Mucosa of gallbladder (tissue), 1 donor: ENCODE measurements at places on chromosomes 5 and 9.

DNA sequence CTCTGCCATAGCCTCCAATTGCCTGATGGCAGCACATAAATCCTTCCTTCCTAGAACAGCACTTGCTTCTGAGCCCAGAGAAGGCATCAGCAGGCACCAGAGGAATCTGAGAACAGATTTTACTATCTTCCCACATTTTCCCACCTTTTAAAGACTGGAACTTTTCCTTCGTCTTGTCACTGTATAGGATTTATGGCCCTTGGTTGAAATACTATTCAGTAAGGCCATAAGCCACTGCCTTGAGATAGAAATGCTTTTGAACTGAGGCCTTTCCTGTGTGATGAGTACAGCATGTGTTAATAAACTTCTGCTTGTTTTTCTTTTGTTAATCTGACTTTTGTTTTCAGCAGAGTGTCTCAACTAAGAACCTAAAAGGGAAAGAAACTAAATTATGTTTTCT is 84.3 kb downstream of the MRPS27 start:
- DNase-seq, result no peak

- no peak for DNase-seq
Observed at GRCh38 chr5:142484821-142485387, 160.1 kb upstream of the SPRY4 start.

GRCh38 chr9:16768816-16769215 is 101.7 kb downstream of the BNC2 start:
- DNase-seq, result no peak

- DNase-seq, result peak; percentile 64
Observed at GRCh38 chr5:76788362-76788761, 30.5 kb upstream of the F2RL1 start.

DNA sequence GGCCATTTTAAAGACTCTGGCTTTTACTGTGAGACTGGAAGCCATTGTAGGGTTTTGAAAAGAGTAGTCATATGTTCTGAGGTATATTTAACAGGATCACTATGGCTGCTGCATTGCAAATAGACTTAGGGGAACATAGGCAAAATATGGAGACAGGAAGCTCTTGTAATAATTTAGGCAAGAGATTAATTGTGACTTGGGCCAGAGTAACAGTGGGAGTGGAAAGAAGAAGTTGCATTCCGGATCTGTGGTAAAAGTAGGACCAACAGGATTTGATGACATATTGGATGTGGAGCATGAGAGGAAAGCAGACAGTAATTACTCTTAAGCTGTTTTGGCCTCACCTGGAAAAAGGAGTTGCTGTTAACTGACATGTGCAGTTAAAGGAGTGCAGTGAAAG is 85.6 kb downstream of the SMIM15 start:
- no peak for DNase-seq

DNA sequence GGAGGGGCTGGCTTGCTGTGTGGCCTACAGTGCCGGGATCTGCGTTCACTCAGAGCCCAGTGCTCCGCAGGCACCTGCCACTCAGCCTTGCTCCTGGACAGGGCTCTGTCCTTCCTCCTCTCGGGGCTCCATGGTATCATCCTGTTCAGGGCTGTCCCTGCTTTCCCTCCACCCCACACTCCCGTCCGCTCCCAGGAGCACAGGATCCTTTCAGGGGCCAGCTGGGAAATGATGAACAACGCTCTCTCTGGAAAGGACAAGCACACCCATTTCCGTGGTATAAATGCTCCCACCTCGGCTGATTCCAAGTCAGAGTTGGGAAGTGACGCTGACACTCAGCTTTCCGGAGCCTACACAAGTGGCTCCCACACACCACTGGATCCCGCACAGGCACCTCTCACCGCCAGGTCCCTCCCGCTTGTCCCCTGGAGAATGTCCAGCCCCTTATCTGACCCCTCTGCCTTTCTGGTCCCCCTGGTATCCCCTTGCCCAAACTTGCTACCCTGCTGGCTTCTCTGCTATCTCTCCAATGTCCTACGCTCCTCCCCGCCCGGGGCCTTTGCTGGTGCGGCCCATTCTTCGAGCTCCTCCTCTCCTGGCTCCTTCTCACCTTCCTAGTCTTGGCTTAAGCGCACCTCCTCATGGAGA is 21.3 kb downstream of the HMCN2 start:
- no peak for DNase-seq

DNA sequence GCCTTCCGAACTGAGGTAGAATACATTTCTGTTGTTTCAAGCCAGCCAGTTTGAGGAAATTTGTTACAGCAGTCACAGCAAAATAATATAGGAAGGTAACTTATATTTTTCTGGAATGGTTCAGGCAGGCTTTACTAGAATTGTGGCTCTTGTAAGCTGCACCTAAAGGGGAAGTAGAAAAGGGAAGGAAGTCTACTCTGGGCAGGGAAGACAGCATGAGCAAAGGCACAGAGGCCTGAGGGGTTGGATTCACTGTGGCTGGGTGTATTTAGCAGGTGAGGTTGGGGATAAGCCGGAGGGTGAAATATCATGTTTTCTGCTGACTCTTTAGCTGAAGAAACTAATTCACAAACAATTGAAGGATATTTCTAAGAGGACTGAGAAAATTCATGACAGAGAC is 183.5 kb downstream of the GAS1 start:
- DNase-seq, result no peak

DNA sequence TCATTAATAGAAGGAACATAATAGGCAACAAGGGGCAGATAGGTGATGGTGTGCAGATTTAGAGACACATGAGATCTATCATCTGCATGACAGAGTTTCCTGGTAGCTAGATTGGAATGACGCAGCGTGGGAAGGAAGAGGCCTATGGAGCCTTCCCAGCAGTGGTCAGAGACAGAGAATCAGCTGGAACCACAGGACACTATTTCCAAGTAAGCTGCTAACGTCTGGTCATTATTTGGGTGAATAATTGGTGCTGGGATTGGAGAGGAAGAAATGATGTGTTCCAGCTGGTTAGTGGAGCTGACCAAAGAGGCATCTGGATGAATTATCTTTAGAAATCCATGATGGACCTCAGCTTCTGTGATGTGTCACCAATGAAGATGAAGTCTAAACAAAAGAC is 91.2 kb upstream of the PRR16 start:
- peak; percentile 11 for DNase-seq

GRCh38 chr5:21397693-21398092 is 1409.7 kb upstream of the CDH18 start:
- DNase-seq, result no peak

DNA sequence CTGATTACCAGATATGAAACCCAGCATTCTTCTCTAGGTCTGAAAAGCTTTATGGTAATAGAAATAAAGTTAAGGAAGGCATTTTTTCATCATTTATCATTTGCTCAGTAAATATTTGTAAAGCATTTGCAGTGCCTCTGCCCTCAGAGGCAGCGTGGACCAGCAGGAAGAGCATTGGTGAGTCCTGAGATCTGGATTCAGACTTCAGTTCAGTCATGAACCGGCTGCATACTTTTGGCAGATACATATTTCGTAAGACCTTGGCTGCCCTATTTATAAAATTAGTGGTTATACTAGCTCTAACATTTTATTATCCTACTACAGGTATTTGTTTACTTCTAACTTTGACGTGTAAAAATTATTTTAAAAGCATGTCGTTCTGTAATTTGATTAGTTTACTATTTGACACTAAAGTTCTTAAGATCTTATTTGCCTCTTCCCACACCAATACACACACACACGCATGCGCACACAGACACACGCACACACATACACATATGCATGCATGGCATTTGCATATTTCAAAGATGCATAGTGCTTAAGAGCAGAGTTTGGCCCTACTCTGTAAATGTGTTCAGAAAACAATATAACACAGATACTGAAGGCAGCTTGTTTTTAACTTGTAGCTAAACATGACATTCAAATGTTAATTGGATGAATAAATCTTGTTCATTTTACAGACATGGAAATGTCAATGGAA is 101.9 kb downstream of the RPS23 start:
- DNase-seq, result no peak

- DNase-seq, result no peak
Observed at GRCh38 chr9:115398313-115398650, 280.3 kb upstream of the TNC start.

DNA sequence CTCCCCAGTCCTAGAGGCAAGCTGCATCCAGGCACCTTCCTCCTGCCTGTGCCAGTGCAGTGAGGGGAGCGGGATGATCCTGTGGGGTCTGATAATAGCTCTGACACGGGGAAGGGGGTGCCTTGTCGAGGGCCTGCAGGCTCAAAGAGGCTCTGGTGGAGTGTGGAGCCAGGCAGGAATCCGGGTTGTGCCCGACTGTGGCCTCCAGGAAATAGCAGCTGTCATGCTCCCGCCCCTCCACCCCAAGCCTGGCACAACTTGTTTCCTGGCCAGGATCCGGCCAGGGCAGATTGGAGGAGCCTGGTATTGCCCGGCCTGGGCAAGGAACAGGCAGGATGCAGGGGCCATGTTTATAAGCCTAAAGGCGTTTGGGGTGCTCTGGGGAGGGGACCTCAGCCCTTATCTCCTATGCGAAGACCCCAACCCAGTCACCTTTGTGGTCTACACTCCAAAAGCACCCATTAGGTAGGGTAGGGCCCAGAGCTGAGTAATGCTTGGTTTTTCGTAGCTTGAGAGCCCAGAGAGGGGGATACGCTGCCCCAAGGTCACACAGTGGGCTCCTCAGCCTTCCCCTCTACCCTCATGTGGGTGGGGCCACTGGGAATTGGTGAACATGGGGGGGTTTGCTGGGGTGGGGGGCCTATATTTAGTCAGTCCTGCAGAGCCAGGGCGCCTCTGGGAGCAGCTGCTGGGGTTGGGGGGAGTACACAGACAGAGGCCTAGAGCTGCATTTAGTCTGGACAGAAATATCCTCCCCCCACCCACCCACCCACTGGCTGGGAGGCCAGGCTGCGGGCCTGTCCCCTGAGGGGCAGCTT is 12.2 kb downstream of the CXXC5 start:
- DNase-seq, result peak; percentile 85

GRCh38 chr5:76805821-76806505 is 12.9 kb upstream of the F2RL1 start:
- peak; percentile 22 for DNase-seq

DNA sequence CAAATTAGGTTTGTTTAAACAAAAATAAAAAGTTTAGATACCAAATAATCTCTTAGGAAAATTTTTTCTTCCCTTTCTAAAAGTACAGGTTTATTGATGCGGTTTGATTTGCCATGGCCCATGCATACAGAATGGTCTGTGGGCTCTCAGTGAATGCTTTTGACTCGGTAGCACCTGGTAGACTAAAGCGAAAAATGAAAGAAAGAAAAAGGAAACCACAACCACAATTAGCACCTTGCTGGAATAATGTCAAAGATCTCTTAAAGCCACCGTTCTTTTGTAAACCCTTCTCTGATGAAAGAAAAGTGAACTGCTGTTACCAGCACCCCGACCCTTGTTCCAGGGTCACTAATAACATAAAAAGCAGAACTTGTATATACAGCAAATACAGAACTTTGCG is 157.9 kb downstream of the NFIB start:
- no peak for DNase-seq

DNA sequence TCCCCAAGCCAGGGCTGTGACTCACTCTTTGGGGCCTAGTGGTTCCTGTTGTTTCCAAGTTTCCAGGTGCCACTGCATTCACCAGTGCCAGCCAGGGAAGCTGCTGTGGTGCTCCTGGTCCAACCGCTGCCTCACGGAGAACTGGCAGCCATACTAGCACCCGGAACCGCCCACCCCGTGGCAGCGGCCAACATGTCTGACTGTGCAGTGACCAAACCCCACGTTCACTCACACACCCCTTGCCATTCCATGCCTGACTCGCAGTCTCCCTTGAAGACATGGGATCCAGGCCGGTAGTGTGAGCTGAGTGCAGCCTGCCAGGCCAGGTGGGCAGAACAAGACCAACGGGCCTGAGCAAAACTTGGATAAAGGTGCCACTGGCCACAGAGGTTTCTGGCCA is 845.0 kb upstream of the DMAC1 start:
- DNase-seq, result no peak

DNA sequence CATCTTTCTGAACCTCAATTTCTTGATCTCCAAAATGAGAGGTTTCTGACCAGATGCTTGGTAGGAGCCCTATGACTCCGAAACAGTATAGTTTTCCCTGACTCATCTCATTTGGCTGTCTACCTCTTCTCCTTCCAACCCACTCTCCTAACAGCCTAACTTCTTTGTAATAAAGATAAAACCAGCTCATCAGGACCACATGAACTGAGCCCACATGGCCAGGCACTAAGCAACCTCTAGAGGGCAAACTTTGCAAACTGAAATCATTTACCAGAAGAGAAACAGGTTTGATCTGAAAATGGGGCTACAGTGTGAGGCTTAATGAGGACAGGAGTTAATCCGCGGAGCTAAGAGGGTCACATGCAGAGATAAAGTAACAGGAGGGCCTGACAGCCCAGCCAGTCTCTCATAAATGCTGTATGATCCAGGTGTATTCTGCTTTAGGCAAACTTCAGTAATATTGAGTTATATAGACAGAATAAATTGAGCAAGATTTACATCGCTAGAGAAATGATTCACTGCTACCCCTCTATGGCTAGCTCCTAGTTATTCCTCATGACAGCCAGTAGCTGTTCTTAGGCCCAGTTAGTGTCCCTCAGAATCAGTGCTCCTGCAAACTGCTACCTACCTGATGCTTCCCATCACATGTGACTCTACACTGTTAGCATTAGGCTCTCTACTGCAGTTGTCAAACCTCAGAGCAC is 64.6 kb downstream of the ABCA1 start:
- peak; percentile 56 for DNase-seq

DNA sequence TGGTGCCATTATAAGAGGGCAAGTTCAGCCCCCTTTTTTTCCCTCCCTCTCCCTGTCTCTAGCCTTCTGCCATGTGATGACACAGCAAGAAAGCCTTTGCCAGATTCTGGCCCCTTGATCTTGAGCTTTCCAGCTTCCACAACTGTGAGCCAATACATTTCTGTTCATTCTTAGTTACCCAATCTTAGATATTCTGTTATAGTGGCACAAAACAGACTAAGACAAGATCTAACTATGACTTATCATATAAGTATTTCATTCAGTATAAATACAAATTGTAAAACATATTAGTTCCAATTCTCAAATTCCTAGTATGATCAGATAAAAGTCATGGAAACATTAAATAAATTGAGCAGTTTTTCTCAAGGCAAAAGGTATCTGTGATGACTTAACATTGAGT is 276.3 kb downstream of the COX7C start:
- no peak for DNase-seq
